Smooth muscle cell of the pulmonary artery (primary cell): ENCODE measurements at places on chromosomes 7 and 10. TPM values are rescaled to one million over a fixed set of nuclear protein-coding genes. Genes with fewer than 3 reads are reported as not detected.

The UPK3BL2 gene
- 3.4 and 3.5 TPM in 2 replicates for total RNA-seq

The MET gene
- total RNA-seq: 55.3 and 131 TPM in 2 replicates

The EBLN1 gene
- total RNA-seq: not detected in 2 replicates

The OPN4 gene
- not detected in 2 replicates for total RNA-seq

The OR2A7 gene
- 0.07 and 0.40 TPM in 2 replicates for total RNA-seq

The OGDH gene
- total RNA-seq: 114 and 138 TPM in 2 replicates

The HIF1AN gene
- 16.9 and 18.5 TPM in 2 replicates for total RNA-seq

The NME8 gene
- not detected in 2 replicates for total RNA-seq

The FAM13C gene
- total RNA-seq: 5.0 and 7.3 TPM in 2 replicates

The CYP3A7 gene
- not detected in 2 replicates for total RNA-seq

The SLF2 gene
- 24.4 and 27.2 TPM in 2 replicates for total RNA-seq

The NPFFR1 gene
- total RNA-seq: not detected in 2 replicates

The CNPY1 gene
- total RNA-seq: not detected in 2 replicates

The RBM28 gene
- total RNA-seq: 10.3 and 14.2 TPM in 2 replicates

The LRRC4 gene
- 0.03 TPM in 1 of 2 replicates, not detected in the other for total RNA-seq

The MYL10 gene
- not detected in 2 replicates for total RNA-seq

The C10orf62 gene
- 0.13 TPM in 1 of 2 replicates, not detected in the other for total RNA-seq

The EBF3 gene
- total RNA-seq: 1.6 and 6.5 TPM in 2 replicates

The PON1 gene
- total RNA-seq: not detected in 2 replicates

The ZDHHC16 gene
- 42.0 and 42.9 TPM in 2 replicates for total RNA-seq

The FAM107B gene
- total RNA-seq: 43.5 TPM in 2 replicates

The MMD2 gene
- not detected in 2 replicates for total RNA-seq

The PSPH gene
- total RNA-seq: 47.9 and 66.2 TPM in 2 replicates

The COL26A1 gene
- not detected in 2 replicates for total RNA-seq

The LOXL4 gene
- 28.7 and 138 TPM in 2 replicates for total RNA-seq

The OPN1SW gene
- not detected in 2 replicates for total RNA-seq

The LIPM gene
- 0.10 and 0.13 TPM in 2 replicates for total RNA-seq

The HOXA3 gene
- total RNA-seq: 4.4 and 5.8 TPM in 2 replicates
